Sigmoid colon (tissue), 7 donors: ENCODE measurements at places on chromosomes 3 and 15. TPM values are rescaled to one million over a fixed set of nuclear protein-coding genes. Genes with fewer than 3 reads are reported as not detected.
A peak's percentile ranks its signal among the peaks of the same experiment; 100 is the strongest.

GRCh38 chr3:71372911-71373637 lies 210.5 kb downstream of the FOXP1 start:
- DNase-seq: no peak
- H3K27ac ChIP-seq: no peak overlapping the region
- H3K36me3 ChIP-seq: no peaks in the 10 kb centered on the region
- H3K27me3 ChIP-seq: no peaks in the 10 kb centered on the region
- H3K4me3 ChIP-seq: no peak overlapping the region

DNA sequence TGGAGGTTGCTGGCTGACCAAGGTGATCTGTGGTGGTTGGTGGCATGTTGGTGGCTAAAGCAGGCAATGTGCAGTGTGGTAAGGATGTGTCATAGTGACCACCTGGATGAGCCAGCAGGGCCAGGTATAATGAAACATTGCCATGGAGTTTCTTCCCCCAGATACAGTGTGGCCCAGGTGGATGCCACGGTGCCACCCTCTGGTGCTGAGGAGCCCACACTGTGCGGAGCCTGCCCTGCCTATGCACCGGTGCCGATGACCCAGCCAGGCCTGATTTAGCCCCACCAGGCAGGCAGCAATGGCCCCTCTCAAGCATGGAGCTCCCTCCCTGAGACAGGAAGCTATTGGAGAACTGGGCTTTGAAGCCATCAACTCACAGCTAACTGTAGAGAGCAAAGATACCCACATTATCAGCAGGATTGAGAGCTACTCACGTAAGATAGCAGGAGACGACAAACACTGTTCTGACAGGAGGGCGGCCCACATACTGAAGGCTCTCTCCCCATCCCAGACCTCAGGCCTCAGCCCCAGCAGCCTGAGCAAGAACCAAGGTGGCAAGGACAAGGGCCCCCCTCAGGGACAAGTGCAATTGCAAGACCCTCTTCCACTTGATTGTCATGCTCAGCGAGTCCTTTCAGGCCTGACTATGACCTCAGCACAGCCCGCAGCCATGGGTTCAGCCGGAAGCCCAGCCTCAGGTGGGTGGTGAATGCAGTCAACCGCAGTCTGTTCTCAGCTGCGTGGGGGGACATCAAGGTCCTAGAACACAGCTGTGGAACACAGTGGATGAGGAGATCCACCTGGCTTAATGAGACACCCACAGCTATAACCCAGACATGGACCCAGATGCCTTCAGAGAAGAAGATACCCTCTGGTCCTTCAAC lies 82.8 kb upstream of the CDV3 start:
- no peaks in the 10 kb centered on the region for H3K36me3 ChIP-seq
- H3K27ac ChIP-seq: no peak overlapping the region
- no peaks in the 10 kb centered on the region for H3K27me3 ChIP-seq
- H3K4me3 ChIP-seq: no peak overlapping the region
- DNase-seq: no peak

DNA sequence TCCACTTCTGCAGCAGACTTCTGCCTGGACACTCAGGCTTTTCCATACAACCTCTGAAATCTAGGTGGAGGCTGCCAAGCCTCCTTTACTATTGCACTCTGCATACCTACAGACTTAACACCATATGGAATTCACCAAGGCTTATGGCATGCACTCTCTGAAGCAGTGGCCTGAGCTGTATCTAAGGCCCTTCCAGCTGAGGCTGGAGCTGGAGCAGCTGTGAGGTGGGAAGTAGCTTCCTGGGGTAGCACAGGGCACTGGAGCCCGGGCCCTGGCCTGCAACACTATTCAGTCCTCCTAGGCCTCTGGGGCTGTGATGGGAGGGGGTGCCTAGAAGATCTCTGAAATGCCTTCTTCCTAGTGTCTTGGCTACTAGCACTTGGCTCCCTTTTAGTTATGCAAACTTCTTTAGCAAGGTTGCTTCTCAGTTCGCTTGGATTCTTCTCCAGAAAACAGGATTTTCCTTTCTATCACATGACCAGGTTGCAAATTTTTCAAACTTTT lies 186.6 kb upstream of the RORA start:
- H3K4me3 ChIP-seq: no peak overlapping the region
- H3K36me3 ChIP-seq: no peaks in the 10 kb centered on the region
- no peaks in the 10 kb centered on the region for H3K4me1 ChIP-seq
- H3K27me3 ChIP-seq: no peaks in the 10 kb centered on the region
- no peak for DNase-seq

- H3K36me3 ChIP-seq: no peaks in the 10 kb centered on the region
- no peaks in the 10 kb centered on the region for H3K27me3 ChIP-seq
- no peak overlapping the region for H3K4me3 ChIP-seq
- H3K27ac ChIP-seq: no peak overlapping the region
- DNase-seq: no peak
These were observed 402.0 kb downstream of the AGBL1 start for GRCh38 chr15:86481720-86482119.

- no peaks in the 10 kb centered on the region for H3K36me3 ChIP-seq
- no peak overlapping the region for H3K4me3 ChIP-seq
- H3K4me1 ChIP-seq: no peaks in the 10 kb centered on the region
- DNase-seq: no peak
These were observed 771.2 kb upstream of the ARRDC4 start for GRCh38 chr15:97189162-97189780.

GRCh38 chr15:76158815-76159214 lies 99.0 kb downstream of the TMEM266 start:
- DNase-seq: no peak
- H3K27me3 ChIP-seq: no peaks in the 10 kb centered on the region
- H3K36me3 ChIP-seq: no peaks in the 10 kb centered on the region
- no peak overlapping the region for H3K4me3 ChIP-seq
- no peak overlapping the region for H3K27ac ChIP-seq

GRCh38 chr3:141546586-141546985 lies 59.8 kb downstream of the RASA2 start:
- H3K36me3 ChIP-seq: peaks cover 7% of the 10 kb centered on the region
- no peaks in the 10 kb centered on the region for H3K4me1 ChIP-seq
- H3K4me3 ChIP-seq: no peak overlapping the region
- no peak overlapping the region for H3K27ac ChIP-seq
- no peaks in the 10 kb centered on the region for H3K27me3 ChIP-seq

GRCh38 chr3:76134166-76134565 lies 348.8 kb upstream of the ZNF717 start:
- H3K4me1 ChIP-seq: no peaks in the 10 kb centered on the region
- no peak overlapping the region for H3K27ac ChIP-seq
- H3K36me3 ChIP-seq: no peaks in the 10 kb centered on the region
- H3K4me3 ChIP-seq: no peak overlapping the region
- DNase-seq: no peak

DNA sequence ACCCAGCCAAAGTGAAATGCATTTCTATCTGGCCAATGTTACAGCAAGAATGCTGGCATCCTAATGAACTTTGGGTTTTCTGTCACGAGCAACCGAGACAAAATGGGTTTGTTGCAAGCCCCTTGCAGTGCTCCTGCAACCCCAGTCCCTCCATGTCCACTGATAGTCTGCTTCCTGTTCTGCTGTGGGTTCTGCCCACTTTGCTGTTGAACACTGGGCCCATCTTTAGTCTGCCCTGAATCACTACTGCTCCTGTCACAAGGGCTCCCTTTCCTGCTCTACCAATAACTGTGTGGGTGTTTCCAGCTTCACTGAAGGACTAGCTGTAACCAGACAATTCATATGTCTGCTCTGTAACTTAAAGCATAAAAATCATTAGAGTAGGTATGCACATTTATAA lies 12.7 kb upstream of the OXSR1 start:
- no peak overlapping the region for H3K27ac ChIP-seq
- H3K27me3 ChIP-seq: no peaks in the 10 kb centered on the region
- DNase-seq: no peak
- no peak overlapping the region for H3K4me3 ChIP-seq

GRCh38 chr3:141248064-141248463 lies 16.4 kb downstream of the PXYLP1 start:
- no peak overlapping the region for H3K4me3 ChIP-seq
- DNase-seq: no peak
- no peaks in the 10 kb centered on the region for H3K27me3 ChIP-seq
- no peak overlapping the region for H3K27ac ChIP-seq
- H3K4me1 ChIP-seq: peaks cover 8% of the 10 kb centered on the region

- no peaks in the 10 kb centered on the region for H3K36me3 ChIP-seq
- H3K27me3 ChIP-seq: no peaks in the 10 kb centered on the region
- no peaks in the 10 kb centered on the region for H3K4me1 ChIP-seq
- H3K4me3 ChIP-seq: no peak overlapping the region
- no peak overlapping the region for H3K27ac ChIP-seq
These were observed 13.9 kb downstream of the TMEM45A start for GRCh38 chr3:100506355-100506754.

- H3K27ac ChIP-seq: no peak overlapping the region
- no peak for DNase-seq
- no peaks in the 10 kb centered on the region for H3K36me3 ChIP-seq
- no peaks in the 10 kb centered on the region for H3K27me3 ChIP-seq
- H3K4me1 ChIP-seq: no peaks in the 10 kb centered on the region
These were observed 53.4 kb downstream of the GTF2E1 start for GRCh38 chr3:120795959-120796358.

GRCh38 chr15:38997841-38998240 lies 433.2 kb upstream of the RASGRP1 start:
- H3K36me3 ChIP-seq: no peaks in the 10 kb centered on the region
- H3K4me1 ChIP-seq: peaks cover 37% of the 10 kb centered on the region
- H3K27ac ChIP-seq: no peak overlapping the region
- H3K4me3 ChIP-seq: no peak overlapping the region

DNA sequence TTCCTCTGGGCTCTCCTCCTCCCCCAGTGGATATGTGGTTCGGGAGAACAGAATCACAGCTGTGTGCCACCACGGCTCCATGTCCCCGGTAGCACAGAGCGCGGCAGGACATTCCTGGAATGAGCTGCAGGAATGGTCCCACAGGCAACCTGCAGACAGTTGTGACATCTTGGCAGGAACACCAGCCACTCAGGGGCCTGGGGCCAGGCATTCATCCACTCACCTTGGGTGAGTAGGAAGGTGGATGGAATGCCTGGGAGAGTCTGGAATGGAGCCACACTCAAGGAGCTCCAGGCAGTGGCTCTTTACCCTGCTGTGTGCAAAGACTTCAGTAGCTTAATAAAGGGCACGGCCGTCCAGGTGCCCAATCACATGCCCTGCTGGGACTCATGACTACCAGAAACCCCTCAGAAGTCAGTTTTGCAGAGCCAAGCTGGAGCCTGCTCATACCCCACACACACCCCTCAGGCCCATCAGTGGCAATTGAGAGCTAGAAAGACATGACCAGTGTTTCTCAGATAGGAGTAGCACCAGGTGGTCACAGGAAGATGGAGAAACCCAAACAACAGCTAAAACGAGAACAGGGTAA lies 117.3 kb upstream of the PRR20G start:
- H3K36me3 ChIP-seq: no peaks in the 10 kb centered on the region
- no peak overlapping the region for H3K27ac ChIP-seq
- no peaks in the 10 kb centered on the region for H3K4me1 ChIP-seq
- H3K27me3 ChIP-seq: no peaks in the 10 kb centered on the region

- H3K4me1 ChIP-seq: peaks cover 68% of the 10 kb centered on the region
- H3K4me3 ChIP-seq: peak overlapping the region; percentile 50
- H3K36me3 ChIP-seq: no peaks in the 10 kb centered on the region
- no peaks in the 10 kb centered on the region for H3K27me3 ChIP-seq
- DNase-seq: no peak
- peak overlapping the region; percentile 81 for H3K27ac ChIP-seq
These were observed 244.1 kb upstream of the TBL1XR1 start for GRCh38 chr3:177441276-177441812.

DNA sequence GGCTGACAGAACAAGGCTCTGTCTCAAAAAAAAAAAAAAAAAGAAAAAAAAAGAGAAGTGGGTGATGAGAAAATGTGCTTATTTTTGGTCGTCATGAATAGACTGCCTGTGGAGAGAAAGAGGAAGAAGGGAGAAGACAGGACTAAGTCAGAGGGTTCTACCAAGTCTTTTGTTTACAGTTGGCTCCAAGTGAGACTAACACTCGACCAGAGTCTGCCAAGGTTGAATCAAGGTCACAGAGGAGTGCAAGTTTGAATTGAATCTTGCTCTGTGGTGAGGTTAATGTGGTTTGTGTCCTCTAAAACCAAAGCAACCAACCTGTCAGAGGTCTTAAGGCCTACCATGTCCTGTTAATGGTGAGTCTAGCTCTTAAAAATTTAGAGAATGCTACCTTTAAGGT lies 334.1 kb upstream of the GRM7 start:
- no peaks in the 10 kb centered on the region for H3K36me3 ChIP-seq
- H3K27me3 ChIP-seq: no peaks in the 10 kb centered on the region
- DNase-seq: no peak
- H3K4me3 ChIP-seq: no peak overlapping the region

DNA sequence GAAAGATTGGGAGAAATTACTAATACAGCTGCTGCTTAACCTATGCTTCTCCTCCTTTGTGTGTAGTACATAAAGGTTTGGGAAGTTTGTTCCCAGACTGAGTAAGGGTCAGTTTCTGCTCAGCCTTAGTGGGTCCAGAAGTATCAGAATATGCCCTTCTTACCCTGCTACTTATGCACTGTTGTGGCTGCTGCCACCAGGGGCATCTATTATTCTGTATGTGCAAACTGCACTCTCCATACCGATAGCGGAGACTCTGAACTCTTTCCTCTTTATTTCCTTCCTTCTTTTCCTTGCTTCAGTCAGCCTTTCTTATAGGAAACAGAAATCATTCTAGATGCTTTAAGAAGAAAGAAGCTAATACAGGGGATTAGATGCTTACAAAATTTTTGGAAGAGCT lies 4.0 kb downstream of the NEDD4 start:
- no peak for DNase-seq
- peaks cover 18% of the 10 kb centered on the region for H3K4me1 ChIP-seq
- no peak overlapping the region for H3K4me3 ChIP-seq
- H3K27ac ChIP-seq: no peak overlapping the region
- H3K27me3 ChIP-seq: no peaks in the 10 kb centered on the region

- H3K27ac ChIP-seq: no peak overlapping the region
- no peak for DNase-seq
- no peaks in the 10 kb centered on the region for H3K4me1 ChIP-seq
- H3K27me3 ChIP-seq: no peaks in the 10 kb centered on the region
- no peak overlapping the region for H3K4me3 ChIP-seq
These were observed 11.2 kb downstream of the C3orf52 start for GRCh38 chr3:112097378-112097777.

DBR1 gene
- 12.5 TPM for total RNA-seq

NANOGP8 gene
- total RNA-seq: not detected

ADAMTS9 gene
- total RNA-seq: 45.4 TPM

UROC1 gene
- not detected for total RNA-seq

CP gene
- total RNA-seq: 3.7 TPM

EPHB1 gene
- 16.4 TPM for total RNA-seq

SLC2A2 gene
- total RNA-seq: not detected

FRMD5 gene
- total RNA-seq: 0.41 TPM

GPR27 gene
- 0.83 TPM for total RNA-seq

CCDC39 gene
- total RNA-seq: not detected

TRH gene
- total RNA-seq: not detected

PXK gene
- 30.3 TPM for total RNA-seq

CIB1 gene
- total RNA-seq: 35.5 TPM

STAB1 gene
- total RNA-seq: 120 TPM

GHSR gene
- 0.55 TPM for total RNA-seq

LMOD3 gene
- total RNA-seq: not detected
